ENCODE measurements at places on chromosomes 16 and 17.

DNA sequence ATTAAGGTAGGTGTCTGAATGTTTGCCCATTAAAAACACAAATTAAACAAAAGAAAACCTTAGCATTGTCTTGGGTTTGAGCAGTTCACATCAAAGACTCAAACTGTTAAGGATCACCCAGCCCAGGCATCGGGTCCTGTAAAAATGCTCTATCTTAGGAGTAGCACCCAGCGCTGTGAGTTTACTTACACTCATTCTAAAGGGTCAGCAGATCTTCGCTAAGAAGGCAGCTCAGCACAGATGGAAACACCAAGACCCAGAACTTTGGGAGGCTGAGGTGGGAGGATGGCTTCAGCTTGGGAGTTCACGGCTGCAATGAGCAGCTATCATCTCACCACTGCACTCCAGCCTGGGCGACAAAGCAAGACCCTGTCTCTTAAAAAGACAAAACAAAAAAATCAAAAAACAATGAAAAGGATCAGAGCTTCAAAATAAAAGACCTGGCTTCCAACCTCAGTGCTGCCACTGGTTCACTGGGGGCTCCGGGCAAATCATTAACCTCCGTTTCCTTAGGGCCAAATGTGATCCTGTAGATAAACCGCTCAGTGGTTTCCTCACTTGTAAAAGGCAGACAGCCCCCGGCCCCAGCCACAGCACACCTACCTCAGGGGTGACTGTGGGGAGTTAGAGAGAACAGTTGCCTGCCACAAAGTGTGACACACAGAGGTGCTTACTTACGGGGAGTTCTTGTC, 11.1 kb downstream of the COG1 start:
- no peak for DNase-seq

DNA sequence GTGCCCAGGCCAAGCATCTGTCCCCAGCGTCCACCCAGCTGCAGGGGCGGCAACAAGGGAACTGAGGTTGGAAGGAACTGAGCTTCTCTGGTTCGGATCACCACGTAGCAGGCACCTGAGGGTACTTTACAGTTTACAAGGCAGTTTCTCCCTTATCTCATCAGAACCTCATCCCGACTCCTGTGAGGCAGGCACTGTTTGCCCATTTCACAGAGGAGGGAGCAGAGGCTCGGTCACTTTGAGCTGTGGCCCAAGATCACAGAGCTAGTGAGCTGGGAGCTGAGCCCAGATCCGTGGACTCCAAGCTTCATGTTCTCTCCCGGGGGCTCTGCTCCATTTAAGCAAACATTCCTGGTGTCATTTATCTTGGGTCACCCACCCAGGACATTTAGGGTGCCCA, 15.1 kb downstream of the UBALD1 start:
- no peak for DNase-seq

DNA sequence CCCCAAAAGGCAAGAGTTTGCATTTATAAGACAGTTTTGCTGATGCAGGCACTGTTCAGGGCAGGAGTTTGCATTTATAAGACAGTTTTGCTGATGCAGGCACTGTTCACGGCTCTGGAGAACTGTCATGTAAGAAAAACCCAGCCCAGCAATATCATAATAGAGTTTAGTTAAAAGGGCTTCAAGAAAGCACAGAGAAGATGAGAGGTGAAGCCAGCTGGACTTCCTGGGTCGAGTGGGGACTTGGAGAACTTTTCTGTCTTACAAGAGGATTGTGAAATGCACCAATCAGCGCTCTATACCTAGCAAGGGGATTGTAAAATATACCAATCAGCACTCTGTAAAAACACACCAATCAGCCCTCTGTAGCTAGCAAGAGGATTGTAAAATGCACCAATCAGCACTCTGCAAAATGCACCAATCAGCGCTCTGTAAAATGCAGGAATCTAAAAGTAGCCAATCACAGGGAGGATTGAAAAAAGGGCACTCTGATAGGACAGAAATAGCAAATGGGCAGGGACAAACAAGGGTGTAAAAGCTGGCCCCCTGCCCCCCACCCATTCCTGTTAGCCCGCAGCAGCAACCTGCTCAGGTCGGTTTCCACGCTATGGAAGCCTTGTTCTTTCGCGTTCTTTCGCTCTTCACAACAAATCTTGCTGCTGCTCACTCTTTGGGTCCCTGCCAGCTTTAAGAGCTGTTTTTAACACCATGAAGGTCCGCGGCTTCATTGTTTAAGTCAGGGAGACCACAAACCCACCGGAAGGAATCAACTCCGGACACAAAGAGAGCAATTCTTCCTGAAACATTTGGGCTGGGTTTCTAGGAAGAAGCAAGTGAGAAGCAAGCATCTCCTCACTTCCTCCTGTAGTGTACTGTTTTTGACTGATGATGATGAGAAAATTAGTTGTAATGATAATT, 1.8 kb upstream of the CBX1 start:
- no peak for DNase-seq

DNA sequence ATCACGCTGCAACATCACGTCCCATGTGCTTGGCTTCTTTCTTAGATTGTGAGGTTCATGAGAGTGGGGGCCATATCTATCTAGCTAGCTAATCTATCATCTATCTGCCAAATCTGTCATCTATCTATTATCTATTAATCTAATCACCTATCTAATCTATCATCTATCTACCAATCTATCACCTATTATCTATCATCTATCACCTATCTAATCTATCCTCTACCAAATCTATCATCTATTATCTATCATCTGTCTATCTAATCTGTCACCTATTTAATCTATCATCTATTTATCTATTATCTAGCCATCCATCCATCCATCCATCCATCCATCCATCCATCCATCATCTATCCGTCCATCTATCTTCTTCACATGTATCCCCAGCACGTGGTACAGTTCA, 14.2 kb downstream of the COX6A2 start:
- no peak for DNase-seq

- no peak for DNase-seq
Measured at GRCh38 chr16:66426112-66427035, 721 bp upstream of the BEAN1 start.

DNA sequence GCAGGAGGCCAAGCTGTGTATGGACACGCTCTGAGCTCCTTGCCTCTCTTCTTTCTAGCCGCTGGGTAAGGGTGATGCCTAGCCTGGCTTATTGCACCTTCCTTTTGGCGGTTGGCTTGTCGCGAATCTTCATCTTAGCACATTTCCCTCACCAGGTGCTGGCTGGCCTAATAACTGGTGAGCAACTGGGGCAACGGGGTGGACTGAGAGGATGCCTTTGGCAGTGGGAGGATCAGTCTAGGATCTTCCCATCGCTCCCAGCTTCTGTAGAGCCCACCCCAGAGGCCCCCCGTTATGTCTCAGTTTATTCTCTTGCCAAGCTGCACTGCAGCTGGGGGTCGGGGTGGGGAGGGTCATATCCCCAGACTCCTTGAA, 4.4 kb downstream of the G6PC3 start:
- DNase-seq: no peak

DNA sequence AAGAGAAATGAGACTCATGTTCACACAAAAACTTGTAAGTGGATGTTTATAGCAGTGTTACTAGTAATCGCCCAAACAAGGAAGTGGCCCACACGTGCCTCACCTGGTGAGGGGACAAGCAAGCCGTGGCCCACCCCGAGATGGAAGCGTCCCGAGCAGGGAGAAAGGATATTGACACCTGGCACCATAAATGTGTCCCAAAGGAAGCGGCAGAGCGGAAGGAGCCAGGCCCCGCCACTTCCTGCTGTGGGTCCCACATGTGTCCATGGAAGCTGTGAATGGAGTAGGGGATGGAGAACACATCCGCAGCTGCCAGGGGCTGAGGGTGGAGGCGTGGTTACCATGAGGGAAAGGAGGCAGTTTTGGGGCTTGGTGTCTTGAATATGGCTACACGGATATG, 18.9 kb downstream of the KCNJ18 start:
- no peak for DNase-seq

- no peak for DNase-seq
Measured at GRCh38 chr17:81483862-81484194, 28.8 kb downstream of the ACTG1 start.

GRCh38 chr16:82264756-82265155, 94.7 kb upstream of the MPHOSPH6 start:
- no peak for DNase-seq
